Neural crest cell (in vitro differentiated cells): ENCODE measurements at places on chromosomes 5 and 9. TPM values are rescaled to one million over a fixed set of nuclear protein-coding genes. Genes with fewer than 3 reads are reported as not detected.

The BAG1 gene
- 97.5 and 106 TPM in 2 replicates for total RNA-seq

- no peak for DNase-seq
These were observed 446.5 kb downstream of the GABRG2 start for GRCh38 chr5:162514116-162514515.

GRCh38 chr9:98132806-98133631, 14.0 kb upstream of the TRIM14 start:
- no peak for DNase-seq

The TMEM232 gene
- 3.0 and 6.1 TPM in 2 replicates for total RNA-seq

The ARRDC1 gene
- total RNA-seq = 18.1 and 20.1 TPM in 2 replicates

DNA sequence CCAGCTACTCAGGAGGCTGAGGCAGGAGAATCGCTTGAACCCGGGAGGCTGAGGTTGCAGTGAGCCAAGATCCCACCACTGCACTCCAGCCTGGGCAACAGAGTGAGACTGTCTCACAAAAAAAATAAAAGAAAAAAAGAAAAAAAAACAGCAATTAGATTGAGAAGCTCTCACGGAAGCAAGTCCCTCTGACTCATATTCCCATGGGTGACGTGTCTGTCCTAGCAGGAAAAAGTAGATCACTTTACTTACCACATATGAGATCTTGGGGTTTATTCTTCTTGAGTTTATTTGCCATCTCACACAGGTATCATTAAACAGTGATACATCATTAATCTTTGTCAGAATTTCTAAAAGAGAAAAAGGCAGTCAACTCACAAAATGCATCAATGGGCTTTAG, 62.6 kb downstream of the SUSD1 start:
- DNase-seq = no peak

DNA sequence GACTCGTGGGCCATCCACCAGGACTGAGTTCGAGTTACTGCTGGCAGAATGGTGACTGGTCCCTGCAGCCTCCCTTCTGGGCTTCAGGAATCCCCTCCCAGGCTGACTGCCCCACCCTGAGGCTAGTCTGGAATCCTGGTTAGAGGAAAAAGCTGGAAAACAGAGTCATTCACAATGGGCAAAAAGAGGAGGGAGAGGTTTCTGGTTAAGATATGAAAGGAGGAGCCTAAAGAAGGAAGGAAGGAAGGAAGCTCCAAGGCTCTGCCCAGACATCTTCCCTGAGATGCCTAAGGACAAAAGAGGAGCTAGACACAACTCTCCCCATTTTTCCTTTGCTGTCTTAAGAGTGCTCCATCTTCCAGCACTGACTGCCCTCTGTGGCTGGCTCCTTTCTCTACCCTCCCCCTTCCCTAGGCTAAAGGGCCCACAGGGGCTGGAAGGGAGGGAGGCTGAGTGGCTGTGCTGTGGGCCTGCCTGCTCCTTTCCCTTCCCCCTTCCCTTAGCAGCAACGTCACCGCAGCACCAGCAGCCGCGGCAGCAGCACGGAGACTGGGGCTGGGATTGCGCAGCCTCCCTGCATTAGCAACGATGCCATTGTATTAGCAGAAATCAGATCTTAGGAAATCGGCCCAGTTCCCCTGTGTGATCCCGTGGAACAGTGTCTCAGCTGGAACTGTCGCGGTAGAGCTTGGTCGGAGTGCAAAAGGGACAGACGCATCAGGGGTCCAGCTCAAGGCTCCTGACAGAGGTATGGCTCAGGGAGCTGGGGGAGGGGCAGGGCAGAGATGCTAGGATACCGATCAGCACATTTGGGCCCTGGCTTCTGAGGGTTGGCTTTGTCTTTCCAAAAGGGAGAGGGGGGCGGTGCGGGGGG, 48.7 kb downstream of the RUSC2 start:
- DNase-seq = peak; percentile 57

The KIF4B gene
- not detected in 2 replicates for total RNA-seq

GRCh38 chr5:19886123-19886917, 101.7 kb downstream of the CDH18 start:
- no peak for DNase-seq

The HRH2 gene
- total RNA-seq = 1.5 and 1.7 TPM in 2 replicates

The CTNND2 gene
- total RNA-seq = 39.4 and 40.0 TPM in 2 replicates

The PRR16 gene
- not detected in 2 replicates for total RNA-seq

DNA sequence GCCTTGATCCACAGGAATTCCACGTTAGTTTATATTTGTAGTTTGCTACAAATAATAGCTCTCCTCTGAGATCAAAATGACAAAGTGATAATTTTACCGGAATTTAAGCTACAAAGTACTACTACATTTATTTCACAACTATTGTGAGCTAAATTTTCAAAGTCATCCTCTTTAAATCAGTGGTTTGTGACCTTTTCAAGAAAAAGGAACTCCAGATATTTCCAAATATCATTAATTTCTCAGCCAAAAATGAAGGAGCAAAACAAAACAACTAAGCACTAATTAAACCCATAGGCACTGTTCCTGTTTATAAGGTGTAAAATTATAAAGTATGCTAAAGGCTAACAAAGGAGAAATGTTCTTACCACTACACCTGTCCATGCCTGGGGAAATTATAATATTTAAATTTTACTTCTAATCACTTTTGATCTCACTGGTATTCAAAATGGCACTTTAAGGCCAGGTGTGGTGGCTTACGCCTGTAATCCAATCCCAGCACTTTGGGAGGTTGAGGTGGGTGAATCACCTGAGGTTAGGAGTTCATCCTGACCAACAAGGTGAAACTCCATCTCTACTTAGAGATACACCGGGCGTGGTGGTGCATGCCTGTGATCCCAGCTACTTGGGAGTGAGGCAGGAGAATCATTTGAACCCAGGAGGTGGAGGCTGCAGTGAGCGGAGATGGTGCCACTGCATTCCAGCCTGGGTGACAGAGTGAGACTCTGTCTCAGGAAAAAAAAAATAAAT, 77.5 kb downstream of the CEMIP2 start:
- DNase-seq = no peak

- DNase-seq = no peak
These were observed 2.0 kb downstream of the ASTN2 start for GRCh38 chr9:117412841-117413240.

- DNase-seq = no peak
These were observed 201.9 kb upstream of the ANKRD55 start for GRCh38 chr5:56434986-56435385.

- no peak for DNase-seq
These were observed 12.9 kb downstream of the TJP2 start for GRCh38 chr9:69186841-69187611.

DNA sequence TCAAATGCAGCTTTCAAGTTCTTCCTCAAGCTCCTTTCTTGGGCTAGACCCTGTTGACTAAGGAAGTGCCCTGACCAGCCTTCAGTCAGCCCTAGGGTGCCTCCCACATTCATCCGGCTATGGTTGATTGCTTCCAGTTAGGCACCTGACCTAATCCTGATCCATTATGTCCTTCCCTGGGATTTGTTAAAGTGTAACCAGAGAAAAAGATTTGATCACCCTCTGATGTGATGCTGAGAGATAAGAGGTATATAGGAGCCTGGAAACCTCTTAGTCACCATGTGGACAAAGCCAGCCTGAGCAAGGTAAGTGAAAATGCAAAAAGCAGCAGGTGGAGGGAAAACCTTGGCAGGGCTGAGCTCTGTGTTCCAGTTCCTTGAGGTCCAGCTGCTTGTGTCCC, 178.8 kb upstream of the ERCC6L2 start:
- no peak for DNase-seq

GRCh38 chr9:14434158-14434504, 120.2 kb upstream of the NFIB start:
- no peak for DNase-seq

DNA sequence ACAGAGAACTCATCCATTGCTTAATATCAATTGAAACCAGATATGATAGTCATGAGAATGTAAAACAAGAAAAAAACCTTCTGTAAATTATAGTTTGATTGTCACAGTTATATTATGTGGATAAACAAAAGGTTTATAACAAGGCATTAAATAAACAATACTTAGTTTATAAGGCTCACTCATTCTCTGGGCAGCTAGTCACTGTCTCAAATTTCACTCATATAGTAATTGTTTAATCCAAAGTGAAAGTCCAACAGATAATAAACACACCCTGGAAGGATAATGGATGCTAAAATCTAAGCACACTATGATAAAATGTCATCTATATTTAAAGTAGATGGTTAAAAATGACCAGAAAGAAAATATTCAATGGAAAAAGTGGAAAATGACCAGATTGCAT, 30.8 kb upstream of the SLC12A2 start:
- no peak for DNase-seq

GRCh38 chr9:136857581-136858412, 5.7 kb downstream of the MAMDC4 start:
- DNase-seq = no peak

- no peak for DNase-seq
These were observed 131.9 kb upstream of the LPCAT1 start for GRCh38 chr5:1655496-1656270.

The ERAP2 gene
- not detected in 2 replicates for total RNA-seq

DNA sequence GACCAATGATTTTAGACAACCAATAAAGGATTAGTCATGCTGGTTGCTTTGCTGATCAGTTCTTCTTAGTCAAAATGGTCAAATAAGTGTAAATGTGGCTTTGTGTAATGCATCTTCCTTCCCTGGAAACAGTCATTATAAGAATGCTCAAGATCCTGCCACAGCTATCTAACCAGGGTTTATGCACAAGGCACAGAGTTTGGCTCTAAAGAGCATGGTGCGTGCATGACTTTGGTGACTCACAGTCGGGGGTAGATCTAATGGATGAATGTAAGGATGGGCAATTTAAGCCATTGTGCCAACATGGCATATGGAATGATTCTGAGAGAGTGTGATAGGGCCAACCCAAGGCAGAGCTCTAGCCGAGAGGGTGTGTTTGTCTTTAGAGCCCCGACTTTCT, 6.5 kb downstream of the LIX1 start:
- DNase-seq = no peak

GRCh38 chr5:85647349-85648127, 970.2 kb upstream of the COX7C start:
- no peak for DNase-seq

- DNase-seq = no peak
These were observed 54.9 kb downstream of the USP20 start for GRCh38 chr9:129889941-129890717.

GRCh38 chr5:65076251-65076869, 307.6 kb downstream of the CWC27 start:
- no peak for DNase-seq

DNA sequence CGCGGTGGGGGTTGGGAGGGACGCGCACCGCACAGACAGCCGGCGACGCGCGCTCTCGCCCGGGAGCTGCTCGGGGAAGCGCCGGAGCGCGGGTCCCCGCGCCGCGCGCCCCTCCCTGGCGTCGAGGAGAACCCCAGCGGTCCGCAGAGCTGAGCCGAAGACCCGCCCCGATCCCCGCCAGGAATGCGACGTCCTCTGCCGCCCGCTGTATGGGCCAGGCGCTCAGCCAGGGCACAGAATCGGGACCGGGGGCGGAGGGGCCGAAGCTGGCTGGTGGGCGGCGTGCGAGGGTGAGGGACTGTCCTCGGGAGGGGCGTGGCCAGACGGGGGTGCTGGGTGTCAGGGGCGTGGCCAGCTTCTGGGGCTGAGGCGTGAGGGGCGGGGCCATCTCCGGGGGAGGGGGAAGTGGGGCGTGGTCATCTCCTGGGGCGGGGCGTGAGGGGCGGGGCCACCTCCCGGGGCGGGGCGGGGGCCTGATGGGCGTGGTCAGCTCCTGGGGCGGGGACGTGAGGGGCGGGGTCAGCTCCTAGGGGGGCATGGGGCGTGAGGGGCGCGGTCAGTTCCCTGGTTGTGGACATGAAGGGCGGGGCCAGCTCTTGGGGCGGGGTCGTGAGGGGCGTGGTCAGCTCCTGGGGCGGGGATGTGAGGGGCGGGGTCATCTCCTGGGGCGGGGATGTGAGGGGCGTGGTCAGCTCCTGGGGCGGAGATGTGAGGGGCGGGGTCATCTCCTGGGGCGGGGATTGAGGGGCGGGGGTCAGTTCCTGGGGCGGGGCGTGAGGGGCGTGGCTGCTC, 965 bp downstream of the PTGDS start:
- peak; percentile 64 for DNase-seq

The PCDHGA6 gene
- 0.49 and 0.52 TPM in 2 replicates for total RNA-seq

DNA sequence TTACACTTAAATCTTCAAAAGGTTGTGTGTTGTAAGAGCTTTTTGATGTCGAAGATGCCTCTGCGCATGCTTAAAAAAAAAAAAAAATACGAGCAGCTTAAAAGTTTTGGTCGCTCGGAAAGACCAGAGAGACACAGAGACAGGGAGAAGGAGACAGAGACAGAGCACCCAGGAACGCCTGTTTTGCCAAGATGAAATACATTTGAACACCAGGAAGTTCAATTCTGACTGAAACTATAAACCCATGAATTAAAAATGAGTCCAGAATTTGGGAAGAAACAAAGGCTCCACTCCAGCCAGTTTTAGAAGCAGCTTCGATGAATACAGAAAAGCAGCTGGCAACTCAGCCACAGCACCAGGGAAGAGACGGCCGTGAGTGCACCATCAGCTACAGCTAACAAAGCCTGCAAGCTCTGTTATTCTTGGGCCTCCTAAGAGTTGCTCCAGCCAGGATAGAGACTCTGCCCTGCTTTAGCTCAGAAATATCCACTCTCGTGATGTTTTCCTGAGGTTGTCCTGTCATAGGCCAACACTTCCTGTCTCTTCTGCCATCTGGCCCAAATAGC, 2.5 kb upstream of the ZNF474 start:
- no peak for DNase-seq

DNA sequence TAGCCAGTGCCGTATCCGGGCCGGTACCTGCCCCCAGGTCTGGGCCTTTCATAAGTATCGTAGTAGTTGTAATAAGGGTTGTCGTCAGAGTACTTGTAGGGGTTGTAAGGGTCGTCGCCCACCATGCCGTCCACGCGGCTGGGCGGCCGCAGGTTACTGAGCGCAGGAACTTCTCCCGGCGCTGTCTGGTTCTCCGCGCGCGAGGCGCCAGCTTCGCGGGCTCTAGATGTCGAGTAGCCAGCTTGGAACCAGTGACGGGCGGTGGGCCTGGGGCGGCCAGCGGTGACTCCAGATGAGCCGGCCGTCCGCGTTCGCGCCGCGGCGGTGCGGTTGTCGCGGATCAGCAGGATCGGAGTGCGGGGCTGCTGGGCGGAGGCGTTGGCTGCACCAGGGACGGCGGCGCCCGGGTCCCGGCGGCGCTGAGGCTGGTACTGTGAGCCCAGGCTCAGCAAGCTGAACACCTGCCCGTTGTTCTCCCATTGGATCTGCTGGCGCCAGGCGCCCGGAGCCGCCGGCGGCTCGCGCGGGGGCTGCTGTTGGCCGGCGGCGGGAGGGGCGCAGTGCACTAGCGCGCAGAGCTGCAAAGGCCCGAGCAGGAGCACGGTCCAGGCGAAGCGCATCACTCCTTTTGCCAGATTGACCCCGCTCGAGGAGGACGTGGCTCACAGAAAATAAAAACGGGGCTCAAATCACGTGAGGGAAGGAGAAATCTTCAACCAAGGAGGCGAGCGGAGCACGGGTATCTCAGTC, 518 bp downstream of the LOX start:
- DNase-seq = peak; percentile 26

The PCDHGA3 gene
- total RNA-seq = 0.16 and 0.33 TPM in 2 replicates

DNA sequence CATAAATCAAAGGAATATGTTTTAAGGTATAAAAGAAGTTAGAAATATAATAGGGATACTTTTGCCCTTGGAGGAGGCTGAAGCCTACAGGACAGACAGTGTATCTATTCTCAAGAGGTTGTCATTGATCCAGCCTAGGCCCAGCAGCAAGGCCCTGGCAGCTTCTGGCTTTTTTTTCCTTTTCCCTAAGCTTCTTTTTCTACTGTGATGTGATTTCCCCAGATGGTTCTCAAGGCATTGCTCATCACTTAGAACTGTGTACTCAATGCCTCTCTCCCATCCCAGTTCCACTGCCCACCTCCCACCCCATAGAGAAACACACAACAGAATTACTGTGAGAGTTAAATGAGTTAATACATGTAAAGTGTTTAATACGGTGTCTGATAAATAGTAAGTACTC, 88.6 kb downstream of the SLC44A1 start:
- no peak for DNase-seq

- DNase-seq = no peak
These were observed 62.7 kb upstream of the CACNA1B start for GRCh38 chr9:137814841-137815240.
